ENCODE measurements at places on chromosomes 7 and 10.

DNA sequence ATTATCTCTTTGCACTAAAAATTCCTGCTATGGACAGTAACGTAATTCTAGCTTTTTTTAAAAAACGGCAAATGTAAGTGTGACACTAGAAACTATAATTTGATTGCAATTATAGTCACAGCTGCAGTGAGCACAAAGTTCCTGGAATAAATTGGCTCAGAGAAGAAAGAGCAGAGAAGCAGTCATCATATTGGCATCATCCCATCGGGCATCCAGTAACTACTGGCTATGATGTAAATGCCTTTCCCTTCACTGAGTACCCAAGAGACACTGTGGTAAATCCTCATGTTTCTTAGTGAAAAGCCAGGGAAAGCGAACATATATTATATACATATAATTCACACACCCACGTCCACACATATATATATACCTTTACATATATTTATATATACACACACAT lies 43.6 kb downstream of the PIP4K2A start:
- no peak for DNase-seq

GRCh38 chr7:102451371-102452054 lies 13.2 kb downstream of the ALKBH4 start:
- no peak for DNase-seq

DNA sequence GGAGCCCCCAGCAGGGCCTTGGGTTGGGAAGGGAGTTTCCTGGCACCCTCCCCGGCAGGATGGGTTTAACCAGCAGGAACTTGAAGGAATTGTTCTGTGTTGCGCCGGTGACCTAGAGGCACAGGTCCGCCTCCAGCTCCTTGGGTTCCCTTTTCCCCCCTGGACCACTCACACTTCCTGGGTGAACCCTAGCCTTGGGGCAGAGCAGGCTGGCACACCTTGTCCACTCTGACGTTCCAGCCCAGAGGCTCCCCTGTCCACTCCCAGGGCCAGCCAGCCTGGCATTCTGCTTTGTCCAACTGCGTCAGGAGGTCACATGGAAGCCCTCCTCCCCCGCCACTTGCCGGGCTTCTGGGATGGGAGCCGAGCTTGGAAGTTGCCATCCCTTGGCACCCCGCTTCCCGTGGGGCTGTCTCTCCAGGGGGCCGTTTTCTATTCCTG lies 25.8 kb downstream of the TMEM120A start:
- no peak for DNase-seq

DNA sequence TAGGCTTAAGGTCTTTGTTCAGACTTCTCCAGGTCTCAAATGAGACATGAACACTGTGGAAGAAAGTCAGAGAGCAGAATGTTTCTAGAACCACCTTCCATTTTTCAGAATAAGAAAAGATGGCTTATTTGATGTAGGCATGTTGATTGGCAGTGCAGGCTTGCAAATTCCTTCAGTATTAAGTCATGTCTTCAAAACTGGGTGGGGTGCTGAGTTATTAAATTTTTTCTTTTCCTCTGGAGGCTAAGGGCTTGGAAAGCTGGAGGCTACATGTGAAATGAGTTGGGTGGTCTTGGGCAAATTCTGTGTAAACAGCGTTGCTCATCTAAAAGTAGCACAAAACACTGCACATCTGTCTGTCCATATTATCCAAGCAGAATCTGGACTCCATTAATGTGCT lies 62.8 kb downstream of the PRTFDC1 start:
- DNase-seq = no peak

All from HAP-1 (cell line).